ENCODE measurements at places on chromosomes 5 and 9. TPM values are rescaled to one million over a fixed set of nuclear protein-coding genes. Genes with fewer than 3 reads are reported as not detected.

Gene TAF11L5
- total RNA-seq: not detected

Gene PIP5KL1
- 2.7 TPM for total RNA-seq

Gene SPINK13
- total RNA-seq: not detected

Gene EMB
- 139 TPM for total RNA-seq

Gene ALDH1B1
- total RNA-seq: 14.7 TPM

Gene PTGDS
- total RNA-seq: 1.4 TPM

DNA sequence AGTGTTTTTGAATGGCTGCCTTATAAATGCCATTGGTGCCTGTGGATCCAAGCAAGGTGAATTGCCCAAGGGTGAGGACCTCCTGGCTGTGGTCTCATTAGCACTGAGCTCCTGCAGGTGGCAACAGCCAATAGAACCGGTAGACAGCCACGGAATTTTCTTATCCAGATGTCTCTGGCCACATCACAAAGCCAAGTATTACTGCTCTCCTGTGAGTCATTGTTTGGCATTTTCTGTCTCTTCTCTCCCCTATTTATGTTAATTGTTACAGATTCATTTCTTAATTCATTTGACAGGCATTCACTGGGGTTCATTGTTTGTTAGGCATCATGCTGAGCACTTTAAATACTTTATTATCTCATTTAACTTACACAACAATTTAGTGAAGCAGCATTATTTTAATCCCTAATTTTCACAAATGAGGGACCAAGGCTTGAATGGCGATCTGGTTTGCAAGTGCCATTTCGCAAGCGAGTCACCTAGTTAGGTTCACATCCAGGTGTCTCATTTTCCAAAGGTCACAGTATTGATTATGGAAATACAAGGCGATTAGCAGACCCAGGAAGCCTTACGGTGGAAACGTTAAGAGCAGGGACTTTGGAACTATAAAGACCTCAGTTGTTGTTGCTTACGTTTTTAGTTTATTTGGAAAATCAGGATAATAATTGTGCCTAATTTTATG is 58.2 kb upstream of the DPYSL3 start:
- H3K4me3 ChIP-seq: no peak overlapping the region
- no peaks in the 10 kb centered on the region for H3K36me3 ChIP-seq
- H3K4me1 ChIP-seq: no peaks in the 10 kb centered on the region
- no peak overlapping the region for H3K27ac ChIP-seq
- H3K27me3 ChIP-seq: no peaks in the 10 kb centered on the region

DNA sequence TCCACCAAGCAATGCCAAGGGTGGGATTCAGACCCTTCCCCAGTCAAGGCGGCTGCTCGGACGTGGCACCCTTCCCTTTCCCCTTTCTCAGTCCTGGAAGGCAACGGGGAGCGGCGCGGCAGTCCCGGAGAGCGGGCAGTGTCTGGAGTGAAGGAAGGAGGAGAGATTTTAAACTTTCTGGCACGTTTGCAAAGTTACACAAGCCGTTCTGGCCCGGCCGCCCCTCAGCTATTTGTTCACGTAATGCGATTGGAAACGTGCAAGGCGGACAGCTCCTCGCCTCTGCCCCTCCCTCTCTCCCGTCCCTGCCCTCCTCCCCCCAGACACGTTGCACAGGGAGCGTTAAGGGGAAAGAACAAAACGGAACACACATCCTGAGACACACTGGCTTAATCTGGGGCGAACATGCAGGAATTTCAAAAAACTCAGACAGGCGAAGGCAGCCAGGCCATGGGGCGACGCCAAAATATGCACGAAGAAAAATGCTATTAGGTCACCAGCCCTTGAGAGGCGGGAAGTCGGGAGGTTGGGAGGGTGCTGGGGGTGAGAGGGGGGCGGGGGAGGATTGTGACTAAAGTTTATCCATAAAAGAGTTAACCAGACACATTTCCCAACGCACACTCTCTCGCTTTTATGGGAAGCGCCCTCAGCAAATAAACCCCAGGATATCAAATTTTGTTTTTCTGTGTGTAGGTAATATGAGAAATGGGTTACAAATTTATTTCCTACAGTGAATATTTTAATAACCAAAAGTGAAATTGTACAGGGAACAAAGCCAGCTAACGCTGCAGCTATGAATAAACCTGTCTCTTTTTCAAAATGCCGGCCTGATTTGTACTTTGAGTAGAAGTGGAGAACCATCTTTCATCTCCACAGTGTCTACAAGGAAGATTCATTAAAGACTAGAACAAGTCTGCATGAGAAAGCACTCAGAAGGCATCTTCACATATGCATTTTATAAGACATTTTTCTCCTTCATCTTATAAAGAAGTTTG is at the start of gene LOX:
Gene LOX, minus strand, starts transcription at position 144 of the 995 bp plus-strand sequence. CDS start 274 bp downstream, outside the sequence.
- H3K4me1 ChIP-seq: peaks cover 16% of the 10 kb centered on the region
- peak within 1 kb of the TSS; percentile 71 for H3K4me3 ChIP-seq
- H3K27ac ChIP-seq: no peak within 1 kb of the TSS
- no peak for DNase-seq
- H3K27me3 ChIP-seq: peaks cover 55% of the 10 kb centered on the region
- H3K36me3 ChIP-seq: no peaks in the 10 kb centered on the region

DNA sequence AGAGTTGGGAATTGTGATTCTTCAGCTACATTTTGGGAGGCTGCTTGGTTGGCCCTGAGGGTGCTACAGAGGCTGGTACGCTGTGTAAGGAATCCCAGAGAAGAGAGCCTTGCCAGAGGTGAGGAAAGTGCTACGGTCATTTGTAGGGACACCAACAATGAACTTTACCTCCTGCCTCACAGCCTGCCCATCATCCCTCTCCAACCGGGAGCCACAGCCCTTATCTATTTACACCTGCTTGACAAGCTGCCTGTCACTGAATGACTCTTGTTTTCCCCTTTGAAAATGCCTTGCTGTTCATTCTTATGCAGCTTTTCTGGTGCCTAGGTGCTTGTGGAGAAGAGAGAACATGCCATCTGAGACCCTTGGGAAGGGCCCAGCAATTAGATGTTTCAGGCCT is 110.8 kb downstream of the PCSK1 start:
- no peak for DNase-seq
- no peak overlapping the region for H3K4me3 ChIP-seq
- no peaks in the 10 kb centered on the region for H3K36me3 ChIP-seq
- no peak overlapping the region for H3K27ac ChIP-seq
- peaks cover 8% of the 10 kb centered on the region for H3K27me3 ChIP-seq
- no peaks in the 10 kb centered on the region for H3K4me1 ChIP-seq

GRCh38 chr5:177195307-177195952 is 61.9 kb downstream of the NSD1 start:
- no peak overlapping the region for H3K27ac ChIP-seq
- no peak overlapping the region for H3K4me3 ChIP-seq
- peaks cover 7% of the 10 kb centered on the region for H3K4me1 ChIP-seq
- peak; percentile 15 for DNase-seq

DNA sequence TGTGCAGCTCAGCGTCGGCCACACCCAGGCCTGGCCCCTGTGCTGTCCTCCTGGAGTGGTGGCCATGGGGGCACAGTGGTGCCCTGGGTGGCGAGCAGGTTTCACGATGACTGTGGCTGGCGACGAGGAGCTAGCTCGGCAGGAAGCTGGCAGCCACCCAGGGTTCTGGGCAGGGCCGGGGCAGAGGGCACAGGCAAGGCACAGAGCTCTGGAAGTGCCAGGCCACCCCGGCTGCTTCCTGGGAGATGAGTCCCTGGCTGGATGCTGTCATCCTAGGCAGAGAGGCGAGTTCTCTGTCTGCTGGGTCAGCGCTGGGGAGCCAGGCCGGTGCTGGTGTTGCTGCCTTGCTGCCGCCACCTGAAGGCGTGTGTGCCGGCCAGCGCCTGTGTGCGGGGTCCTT is 51.7 kb downstream of the RXRA start:
- no peak overlapping the region for H3K27ac ChIP-seq
- peaks cover 20% of the 10 kb centered on the region for H3K4me1 ChIP-seq
- no peaks in the 10 kb centered on the region for H3K36me3 ChIP-seq
- DNase-seq: no peak
- H3K4me3 ChIP-seq: no peak overlapping the region

- no peaks in the 10 kb centered on the region for H3K27me3 ChIP-seq
- no peak overlapping the region for H3K4me3 ChIP-seq
- peaks cover 78% of the 10 kb centered on the region for H3K36me3 ChIP-seq
- no peak overlapping the region for H3K27ac ChIP-seq
Observed at GRCh38 chr5:460273-460625, 17.3 kb downstream of the EXOC3 start.
